ENCODE measurements at places on chromosomes 5 and 9.

- no peak for DNase-seq
These were observed 200.2 kb downstream of the PLK2 start for GRCh38 chr5:58259685-58260152.

DNA sequence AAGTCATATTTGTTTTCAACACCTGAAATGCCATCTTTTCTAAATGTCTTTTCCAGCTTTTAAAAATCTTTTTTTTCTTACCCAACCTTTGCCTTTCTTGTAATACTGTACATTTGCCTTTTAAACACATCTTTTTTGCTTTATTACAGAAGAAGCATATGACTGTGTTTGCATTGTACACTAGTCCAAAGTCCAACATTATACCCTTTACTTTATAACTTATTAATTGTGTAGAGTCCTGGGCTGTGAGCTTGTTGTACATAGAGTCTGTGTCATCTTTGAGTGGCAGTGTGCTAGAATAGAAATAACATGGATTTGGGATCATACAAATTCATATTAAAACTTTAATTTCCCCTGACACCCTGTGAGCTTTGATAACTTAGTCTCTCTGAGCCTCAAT, 23.7 kb downstream of the CWC27 start:
- DNase-seq = no peak

DNA sequence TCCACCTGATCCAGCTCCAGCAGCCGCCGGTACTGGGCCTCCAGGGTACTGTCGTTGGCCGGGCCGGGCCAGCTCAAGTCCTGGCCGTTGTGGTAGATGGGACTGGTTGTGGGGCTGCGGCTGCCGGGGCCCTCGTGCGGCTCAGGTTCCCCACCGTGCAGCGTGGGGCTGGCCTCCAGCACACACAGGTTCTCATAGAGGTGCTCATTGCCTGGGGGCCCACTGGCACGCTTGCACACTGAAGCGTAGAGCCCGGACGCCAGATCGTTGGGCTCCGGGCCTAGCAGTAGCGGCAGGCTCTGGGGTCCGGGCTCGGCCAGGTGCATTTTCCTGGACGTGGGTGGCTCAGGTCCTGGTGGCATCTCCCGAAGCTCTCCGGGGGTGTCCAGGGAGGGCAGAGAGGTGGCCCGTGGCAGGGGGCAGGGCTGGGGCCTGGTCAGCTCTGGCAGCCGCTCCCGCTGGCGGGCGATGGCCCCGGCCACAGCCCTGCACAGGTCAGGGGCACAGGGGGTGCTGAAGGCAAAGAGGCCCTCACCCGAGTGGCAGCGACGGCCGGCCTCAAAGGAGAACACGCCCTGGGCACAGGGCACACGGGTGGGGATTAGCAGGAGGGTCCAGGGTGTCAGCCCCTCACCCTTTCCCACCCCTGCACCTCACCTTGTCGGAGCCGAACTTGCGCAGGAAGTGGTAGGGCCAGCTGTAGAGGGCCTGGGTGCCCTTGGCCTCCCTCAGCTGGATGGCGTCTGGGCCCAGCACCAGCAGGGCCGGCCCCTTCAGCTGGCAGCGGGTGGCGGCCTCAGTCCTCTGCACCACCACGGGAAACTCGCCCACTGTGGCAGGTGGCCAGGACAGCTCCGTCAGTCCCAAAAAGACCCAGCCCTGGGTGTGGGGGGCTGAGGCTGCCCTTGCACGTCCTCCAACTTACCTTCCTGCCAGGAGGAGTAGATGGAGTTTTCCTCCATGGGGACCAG, 5.3 kb downstream of the DOK3 start:
- no peak for DNase-seq

DNA sequence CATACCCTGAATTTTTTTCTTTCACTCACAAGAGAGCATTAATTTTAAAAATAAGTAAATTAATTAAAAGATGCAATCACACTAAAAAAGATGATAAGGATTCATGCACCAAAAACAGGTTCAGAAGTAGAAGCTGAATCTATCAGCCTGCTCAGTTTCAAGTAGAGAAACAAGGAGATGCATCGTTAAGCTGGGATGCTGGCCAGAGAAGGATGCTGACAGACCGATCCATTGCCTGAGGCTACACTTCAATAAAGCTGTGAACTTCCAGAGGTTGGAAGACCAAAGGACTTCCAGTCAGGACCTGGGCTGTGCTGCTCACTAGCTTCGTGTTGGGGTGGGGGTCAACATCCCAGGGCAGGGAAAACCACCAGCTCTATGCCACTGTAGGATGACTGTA, 457.7 kb downstream of the EFNA5 start:
- DNase-seq = no peak

GRCh38 chr9:129713402-129713679, 39.5 kb downstream of the PTGES start:
- no peak for DNase-seq

- DNase-seq = no peak
These were observed 130.0 kb downstream of the LHFPL2 start for GRCh38 chr5:78518365-78519197.

DNA sequence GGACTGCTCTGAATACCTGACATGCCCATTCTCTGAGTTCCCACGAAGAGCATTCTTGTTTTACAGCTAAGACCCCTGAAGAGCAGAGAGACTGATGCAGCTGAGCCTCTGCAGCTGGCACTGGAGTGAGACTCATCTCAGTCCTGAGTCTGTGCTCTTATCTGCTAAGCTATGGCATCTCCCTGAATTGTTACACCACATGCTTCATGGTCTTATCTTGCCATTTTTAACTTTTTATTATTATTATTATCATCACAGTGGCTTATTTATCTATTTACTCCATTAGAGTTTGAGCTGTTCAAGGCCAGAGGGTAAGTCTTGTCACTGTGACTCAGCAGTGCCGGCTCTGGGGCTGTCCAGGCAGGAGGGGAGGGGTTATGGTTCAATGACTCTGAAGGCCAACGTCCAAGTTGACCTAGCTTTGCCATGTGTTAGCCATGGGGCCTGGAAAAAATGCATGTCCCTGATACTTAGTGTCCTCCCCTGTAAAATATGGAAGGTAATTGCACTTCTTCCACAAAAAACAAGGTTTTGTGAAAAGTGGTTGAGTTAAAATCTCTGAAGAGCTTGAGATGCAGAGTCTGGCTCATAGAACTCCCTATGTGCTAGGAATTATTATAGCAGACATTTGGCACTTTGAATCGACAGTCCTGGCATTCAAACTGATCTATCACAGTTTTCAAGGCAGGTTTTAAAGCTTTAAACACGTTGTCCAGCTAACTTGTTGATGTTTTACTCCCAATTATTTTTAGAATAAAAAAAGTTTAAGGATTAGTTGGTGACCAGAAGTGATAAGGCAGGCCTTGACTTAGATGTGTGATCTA, 94.6 kb downstream of the ALDH1A1 start:
- no peak for DNase-seq

DNA sequence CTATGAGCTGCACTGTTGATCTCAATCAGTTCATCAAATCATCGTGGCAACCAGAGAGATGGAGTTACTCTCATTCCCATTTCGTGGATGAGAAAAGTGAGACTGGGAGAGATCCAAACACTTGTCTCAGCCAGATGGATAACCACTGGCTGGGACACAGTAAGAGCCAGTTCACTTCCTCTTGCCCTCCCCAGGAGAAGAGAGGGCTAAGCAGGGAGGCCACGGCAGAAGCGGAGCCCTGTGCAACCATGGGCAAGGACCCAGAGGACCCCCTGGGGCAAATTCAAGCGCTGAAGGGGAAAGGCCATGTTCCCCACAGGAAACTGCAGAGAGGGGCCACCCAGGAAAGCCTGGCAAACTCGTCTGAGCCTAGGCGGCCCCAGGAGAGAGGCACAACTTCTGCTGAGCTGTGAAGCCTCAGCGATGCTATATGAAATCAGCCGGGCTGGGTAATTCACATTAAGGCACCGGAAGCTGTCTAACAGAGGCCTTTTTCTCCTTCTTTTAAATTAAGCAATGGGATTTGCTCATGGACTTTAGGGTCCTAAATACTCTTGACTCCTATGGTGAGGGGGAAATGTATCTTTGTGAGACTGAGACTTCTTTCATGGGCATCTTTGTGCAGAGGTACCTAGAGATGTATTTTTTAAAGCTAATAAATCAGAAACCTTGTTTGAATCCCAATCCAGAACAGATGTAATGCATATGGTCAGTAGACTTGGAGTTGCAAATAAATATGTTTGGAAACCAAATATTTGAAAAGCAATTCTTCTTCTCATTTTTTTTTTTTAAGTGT, 137.1 kb upstream of the SMIM23 start:
- DNase-seq = no peak

- DNase-seq = no peak
These were observed 56.8 kb downstream of the HMGCS1 start for GRCh38 chr5:43256261-43256966.

DNA sequence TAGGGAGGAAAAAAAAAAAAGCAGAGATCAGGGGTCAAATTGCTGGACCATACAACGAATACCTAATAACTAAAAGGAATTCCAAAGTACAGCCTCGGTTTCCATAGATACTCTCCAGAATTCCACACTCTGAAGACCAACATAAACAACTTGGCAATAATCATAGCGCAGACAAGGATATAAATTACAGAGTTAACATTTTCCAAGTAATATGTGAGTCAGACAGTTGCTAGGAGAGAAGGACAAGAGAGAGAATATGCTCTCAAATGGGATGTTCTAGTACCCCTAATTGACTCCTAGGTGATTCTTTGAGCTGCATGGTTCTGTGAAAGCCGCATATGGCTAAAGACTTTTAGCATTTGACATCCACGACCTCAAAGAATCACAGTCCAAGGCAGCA, 165.2 kb downstream of the FRMD3 start:
- DNase-seq = no peak

DNA sequence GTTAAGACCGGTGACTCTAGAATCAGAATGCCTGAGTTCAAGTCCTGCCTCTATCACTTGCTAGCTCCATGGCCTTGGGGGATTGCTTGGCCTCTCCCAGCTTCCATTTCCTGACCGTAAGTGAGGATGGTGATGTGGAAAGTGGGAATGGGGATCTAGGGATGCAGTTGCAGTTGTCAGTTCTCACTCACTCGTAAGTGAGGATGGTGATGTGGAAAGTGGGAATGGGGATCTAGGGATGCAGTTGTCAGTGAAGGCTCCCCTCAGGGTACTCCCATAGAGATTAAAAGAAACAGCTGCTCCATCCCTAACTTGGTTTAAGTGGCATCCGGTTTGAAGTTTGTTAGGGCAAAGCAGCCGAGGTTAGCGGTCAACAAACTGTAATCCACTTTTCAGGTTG, 3.0 kb upstream of the IL9 start:
- DNase-seq = no peak

DNA sequence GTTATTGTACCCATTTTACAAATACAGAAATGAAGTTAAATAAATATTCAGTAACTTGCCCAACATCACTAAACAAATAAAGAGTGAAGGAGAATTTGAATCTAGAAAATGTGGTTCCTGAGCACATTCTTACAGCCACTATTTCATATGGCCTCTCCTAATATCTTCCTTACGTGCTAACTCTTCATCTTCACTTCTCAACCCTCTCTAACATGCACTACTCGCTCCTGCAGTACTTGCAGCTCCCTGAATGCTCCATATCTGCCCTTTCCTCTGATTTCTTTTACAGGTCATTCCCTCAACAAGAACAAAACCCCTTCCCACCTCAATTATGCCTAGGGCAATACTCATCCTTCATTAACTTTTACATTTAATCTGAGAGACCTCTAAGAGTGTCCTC, 711.5 kb downstream of the CETN3 start:
- no peak for DNase-seq

- DNase-seq = no peak
These were observed 101.0 kb upstream of the TAS2R1 start for GRCh38 chr5:9731159-9731558.

DNA sequence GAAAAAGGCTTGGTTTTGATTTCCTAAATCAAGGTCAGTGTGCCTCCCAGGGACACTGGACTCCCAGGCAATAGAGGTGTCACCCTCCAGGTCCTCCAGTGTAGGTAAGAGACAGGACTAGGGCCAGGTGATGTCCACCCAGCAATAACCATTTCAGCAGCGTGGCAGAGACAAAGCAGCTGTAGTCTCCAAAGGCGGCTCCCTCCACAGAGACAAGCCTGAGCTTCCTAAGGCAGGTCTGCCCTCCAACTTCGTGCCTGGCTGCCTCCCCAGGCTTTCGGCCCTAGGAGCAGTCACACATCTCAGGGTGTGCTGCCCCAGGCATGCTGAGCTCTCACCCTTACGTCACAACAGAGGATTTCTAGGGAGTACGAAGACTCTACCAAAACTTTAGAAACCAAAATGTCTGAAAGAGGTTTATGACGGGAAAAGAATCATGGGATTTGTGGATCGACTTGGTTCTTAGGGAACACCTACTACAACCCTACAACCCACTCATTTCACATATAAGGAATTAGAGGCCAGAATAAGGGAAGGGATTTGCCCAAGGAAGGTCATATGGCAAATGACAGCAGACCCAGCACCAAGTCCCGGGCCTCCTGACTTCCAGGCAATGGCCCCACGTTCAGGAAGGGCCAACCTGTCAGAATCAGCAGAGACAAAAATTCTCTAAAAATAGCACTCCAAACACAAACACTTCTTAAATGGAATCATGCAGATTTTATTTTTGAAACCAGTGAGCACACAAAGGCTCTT, 105.5 kb downstream of the KLHL3 start:
- no peak for DNase-seq

- DNase-seq = no peak
These were observed 32.5 kb upstream of the GSN start for GRCh38 chr9:121235512-121235911.

- no peak for DNase-seq
These were observed 4.9 kb upstream of the ROR2 start for GRCh38 chr9:91954841-91955471.

DNA sequence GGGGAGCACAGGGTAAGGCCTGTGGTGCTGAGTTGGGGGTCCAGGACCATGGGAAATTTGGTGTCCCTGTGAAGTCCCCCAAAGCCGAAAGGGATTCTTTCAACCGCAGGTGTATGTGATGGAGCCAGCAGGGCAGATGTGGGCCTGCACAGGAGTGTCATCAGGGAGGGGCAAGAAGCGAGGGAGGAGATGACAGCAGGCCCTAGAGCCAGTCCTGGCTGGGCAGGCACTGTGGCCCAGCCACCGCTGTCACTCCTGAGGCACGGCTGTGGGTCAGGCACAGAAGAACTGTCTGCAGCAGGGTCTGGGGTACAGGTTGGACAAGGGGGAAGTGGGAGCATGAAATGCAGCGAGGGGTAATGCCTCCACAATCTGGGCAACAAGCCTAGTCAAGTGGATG, 4.8 kb downstream of the HK3 start:
- DNase-seq = no peak

DNA sequence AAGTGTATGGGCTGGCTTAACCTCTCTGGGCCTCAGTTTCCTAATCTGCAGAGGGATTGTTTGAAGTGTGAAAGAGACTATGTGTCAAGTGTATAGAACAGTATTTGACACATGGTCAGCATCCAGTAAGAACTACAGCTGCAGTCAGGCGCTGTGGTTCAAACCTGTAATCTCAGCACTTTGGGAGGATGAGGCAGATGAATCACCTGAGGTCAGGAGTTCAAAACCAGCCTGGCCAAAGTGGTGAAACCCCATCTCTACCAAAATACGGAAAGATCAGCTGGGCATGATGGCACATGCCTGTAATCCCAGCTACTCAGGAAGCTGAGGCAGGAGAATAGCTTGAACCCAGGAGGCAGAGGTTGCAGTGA, 31.9 kb upstream of the STING1 start:
- no peak for DNase-seq
